ENCODE measurements at places on chromosomes 11 and 22.

- no peak for DNase-seq
Observed at GRCh38 chr11:120182790-120183491, 27.9 kb upstream of the OAF start.

DNA sequence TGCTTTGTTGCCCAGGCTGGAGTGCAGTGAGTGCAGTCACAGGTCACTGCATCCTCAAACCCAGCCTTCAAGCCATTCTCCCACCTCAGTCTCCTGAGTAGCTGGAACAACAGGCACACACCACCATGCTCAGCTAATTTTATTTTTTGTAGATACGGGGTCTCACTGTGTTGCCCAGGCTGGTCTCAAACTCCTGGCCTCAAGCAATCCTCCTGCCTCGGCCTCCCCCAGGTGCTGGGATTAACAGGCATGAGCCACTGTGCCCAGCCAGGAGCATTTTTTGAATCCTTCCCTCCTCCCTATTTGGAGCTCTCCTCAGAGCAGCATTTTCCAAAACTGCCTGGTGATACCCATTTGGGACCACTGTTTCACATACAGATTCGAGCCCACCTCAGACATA lies 77.2 kb downstream of the NCAPD3 start:
- no peak for DNase-seq

GRCh38 chr22:29710922-29711593 lies 8.7 kb upstream of the CABP7 start:
- no peak for DNase-seq

GRCh38 chr11:124970925-124971324 lies 16.9 kb downstream of the CCDC15 start:
- no peak for DNase-seq

DNA sequence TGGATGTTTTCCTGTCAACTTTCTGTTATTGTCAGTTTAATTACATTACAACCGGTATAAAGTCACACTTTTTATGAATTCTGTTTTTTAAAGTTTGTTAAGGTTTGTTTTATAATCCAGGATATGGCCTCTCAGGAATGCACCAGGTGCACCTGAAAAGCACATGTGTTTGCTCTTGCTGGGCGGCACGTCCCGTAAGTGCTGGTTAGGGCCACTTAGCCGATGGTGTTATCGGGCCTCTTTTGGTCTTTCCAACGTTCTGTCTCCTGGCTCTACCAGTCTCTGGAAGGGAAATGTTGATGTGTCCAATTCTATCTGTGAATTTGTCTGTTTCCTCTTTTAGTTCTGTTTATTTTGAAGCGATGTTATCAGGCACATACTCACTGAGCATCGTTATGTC lies 695.7 kb downstream of the BRD1 start:
- no peak for DNase-seq

DNA sequence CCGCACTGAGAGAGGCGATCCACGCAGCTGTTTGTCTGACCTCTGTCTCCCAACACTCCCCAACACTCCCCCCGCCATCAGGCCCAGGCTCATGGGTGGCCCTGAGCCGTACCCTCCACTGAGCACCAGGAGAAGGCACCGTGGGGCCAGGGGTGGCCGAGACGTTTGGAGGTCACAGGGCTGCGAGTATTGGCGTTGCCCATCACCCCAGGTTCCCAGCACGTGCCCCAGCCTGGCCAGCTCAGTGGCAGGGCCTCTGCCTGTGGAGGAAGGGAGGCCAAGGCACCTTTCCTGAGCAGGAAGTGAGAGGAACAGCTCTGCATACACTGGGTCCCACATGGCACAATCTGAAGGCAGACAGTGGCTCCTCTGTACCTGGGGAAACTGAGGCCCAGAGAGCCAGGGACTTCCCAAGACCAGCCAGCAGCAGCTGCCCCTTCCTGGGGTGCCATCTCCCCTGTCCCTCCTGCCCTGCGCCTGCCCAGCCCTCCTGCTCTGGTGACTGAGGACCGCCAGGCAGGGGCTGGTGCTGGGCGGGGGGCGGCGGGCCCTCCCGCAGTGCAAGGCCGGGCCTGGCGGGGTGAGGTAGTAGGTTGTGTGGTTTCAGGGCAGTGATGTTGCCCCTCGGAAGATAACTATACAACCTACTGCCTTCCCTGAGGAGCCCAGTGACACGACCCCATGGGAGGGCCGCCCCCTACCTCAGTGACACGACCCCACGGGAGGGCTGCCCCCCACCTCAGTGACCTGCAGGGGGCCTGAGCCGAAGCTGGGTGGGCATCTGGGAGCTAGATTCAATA lies 37.0 kb upstream of the PPARA start:
- no peak for DNase-seq

GRCh38 chr22:20464096-20464614 lies 26.5 kb upstream of the SCARF2 start:
- peak; percentile 30 for DNase-seq

DNA sequence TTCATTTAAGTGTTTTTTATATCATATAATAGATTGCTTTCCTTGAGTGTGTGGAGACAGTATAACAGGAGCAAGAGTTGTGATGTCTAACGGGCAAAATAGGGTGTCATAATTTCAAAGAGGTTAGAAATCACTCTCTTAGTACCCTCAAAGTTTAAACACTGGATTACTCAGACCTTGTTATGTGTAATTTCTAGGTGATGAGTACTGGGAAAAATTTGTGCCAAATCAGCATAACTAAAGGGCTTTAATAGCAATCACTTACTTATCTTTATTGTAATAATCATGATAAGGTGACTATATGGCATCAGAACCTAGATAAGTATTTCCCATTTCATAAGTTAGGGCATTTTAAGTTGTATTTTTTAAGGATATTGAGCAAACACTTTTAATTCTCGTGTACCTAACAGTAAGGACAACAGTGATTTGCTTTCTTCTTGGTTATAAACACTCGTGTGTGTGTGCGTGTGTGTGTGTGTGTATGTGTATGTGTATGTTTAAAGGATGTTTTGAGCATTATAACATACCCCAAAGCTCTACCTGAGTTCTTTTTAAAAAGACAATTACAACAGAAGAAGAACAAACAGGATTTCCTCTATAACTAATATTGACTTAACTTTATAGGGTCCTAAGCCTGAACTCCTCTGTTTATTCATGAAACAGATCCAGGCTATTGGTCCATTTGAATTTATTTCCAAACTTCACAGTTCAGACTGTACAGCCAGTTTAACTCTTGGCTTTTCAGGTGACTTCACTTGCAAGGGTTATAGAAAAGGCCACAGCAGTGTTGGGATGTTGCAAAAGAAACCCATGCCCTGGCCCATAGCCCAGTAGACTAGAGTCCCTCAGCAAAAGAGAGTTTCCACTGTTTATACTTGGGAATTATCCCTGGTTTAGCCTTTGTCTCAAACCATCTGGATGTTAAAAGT lies 23.7 kb upstream of the PDE3B start:
- DNase-seq = no peak

GRCh38 chr11:104003491-104003890 lies 32.9 kb upstream of the DDI1 start:
- no peak for DNase-seq

- no peak for DNase-seq
Observed at GRCh38 chr22:50605002-50605612, 4.5 kb downstream of the MAPK8IP2 start.

GRCh38 chr11:66056501-66056900 lies 4.3 kb downstream of the SF3B2 start:
- DNase-seq = no peak

- no peak for DNase-seq
Observed at GRCh38 chr11:27807596-27807995, 107.3 kb upstream of the BDNF start.

GRCh38 chr11:45927684-45928413 lies 5.4 kb downstream of the LARGE2 start:
- no peak for DNase-seq
